NCI-H1417 treated with DMSO at 0.1 percent for 48 hours (cell line): ENCODE measurements at places on chromosomes 12 and 14.

DNA sequence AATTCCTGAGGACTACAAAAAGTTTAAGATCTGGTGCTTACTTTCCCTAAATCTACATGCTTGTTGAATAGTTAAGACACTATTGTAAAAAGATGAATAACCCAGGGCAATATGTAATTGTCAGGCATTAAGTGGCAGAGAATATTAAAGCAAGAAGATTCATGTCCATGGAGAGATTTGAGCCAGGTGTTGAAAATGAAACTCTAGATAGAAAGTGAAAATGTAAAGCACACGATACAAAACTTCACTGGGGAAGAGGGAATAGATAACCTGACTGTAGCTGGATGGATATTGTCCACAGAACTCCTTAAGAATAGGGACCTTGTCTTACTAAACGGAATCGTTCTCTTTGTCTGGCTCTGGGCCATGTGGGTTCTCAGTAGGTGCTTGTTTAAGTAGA, 5.0 kb downstream of the CAND1 start:
- DNase-seq, result no peak

DNA sequence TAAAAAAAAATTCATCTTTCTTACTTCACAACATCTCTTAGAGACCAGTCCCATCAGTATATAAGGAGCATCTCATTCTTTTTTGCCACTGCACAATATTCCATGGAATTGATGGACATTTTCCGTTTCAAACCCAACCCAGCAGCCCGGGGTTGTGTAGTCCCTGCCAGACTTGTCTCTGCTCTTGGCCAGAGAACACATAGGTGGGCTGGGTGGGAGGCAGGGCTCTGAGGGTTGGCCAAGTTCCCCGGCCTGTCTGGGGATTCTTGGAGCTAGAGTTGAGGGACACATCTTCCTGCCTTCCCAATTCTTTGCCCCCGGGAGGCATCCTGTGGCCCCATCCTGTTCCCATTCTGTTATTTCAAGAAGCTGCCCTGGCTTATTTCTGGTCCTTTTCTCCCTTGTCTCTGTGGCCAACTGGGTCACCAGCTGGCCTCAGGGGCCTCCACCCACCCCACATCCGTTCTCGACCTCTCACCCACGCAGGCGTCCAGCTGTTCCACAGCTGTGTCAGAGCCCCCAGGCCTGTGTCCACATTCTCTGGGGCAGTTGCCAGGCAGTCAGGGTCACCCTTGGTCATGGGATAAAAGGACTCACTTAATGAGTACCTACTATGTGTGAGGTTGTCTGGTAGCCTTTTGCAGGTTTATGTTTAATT, 52.0 kb upstream of the CCDC63 start:
- no peak for DNase-seq

DNA sequence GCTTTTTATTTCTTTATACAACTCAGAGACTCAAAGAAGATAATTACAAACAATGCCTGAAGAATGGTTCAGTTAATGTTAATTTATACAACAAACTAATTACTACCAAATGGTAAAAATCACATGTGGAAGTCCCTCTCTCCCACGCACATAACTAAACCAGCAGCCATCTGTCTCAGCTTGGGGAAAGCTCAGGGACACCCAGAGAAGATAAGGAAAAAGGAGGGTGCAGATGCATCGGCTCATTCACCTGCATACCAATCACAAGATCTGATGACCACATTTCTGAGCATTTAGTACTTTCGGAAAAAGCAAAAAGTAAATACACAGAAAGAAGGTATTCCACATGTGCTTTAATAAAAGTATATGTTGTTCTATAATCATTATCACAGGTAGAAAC, 136.3 kb downstream of the SOX5 start:
- no peak for DNase-seq

DNA sequence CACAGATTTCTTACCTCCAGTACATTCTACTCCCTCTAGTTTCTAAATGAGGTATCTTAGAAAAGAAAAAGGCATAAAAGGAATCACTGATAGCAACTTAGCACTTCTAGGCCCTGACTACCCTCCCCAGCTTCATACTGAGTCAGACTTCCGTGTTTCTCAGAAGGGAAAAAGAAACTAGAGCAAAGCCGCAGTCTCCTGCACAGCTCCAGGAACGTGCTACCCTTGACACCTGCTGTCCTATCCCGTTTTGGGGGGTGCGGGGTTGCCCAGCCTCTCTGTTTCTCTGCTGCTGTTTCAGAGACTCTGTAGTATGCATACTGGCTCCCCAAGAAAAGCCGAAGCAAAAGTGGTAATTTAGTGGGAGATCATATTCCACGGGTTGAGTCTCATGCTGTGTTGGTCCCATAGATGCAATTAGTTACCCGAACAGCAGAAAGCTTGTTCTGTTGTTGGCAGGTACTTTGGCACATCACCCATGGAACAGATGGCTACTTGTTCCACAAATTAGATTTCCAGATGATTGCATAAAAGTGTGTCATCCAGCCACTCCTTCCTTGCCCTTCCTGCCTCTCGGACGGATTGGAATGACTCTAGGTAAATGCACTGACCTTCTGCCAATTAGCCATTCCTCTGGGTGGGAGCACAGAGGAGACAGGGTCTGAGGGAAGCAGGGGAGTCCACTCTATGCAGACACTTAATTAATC, 438.1 kb downstream of the FUT8 start:
- no peak for DNase-seq

GRCh38 chr14:84825481-84826251, 704.3 kb upstream of the FLRT2 start:
- no peak for DNase-seq

DNA sequence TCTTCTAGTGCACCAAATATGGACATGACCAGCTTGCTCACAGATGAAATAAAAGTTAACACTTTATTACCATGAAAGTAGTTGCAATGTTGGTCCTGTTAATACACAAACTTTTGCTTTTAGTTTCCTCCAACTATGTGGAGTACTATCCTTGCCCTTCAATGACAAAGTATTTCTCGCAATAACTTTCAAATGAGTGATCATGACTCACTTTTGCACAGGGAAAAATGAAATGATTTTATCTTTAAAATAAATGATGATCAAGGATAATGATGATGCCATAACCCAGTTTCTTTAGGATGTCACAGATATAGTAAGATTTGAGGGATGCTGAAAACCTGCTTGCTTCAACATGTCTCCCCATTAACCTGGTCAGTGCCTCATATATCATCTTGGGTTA, 254.0 kb upstream of the KITLG start:
- no peak for DNase-seq

DNA sequence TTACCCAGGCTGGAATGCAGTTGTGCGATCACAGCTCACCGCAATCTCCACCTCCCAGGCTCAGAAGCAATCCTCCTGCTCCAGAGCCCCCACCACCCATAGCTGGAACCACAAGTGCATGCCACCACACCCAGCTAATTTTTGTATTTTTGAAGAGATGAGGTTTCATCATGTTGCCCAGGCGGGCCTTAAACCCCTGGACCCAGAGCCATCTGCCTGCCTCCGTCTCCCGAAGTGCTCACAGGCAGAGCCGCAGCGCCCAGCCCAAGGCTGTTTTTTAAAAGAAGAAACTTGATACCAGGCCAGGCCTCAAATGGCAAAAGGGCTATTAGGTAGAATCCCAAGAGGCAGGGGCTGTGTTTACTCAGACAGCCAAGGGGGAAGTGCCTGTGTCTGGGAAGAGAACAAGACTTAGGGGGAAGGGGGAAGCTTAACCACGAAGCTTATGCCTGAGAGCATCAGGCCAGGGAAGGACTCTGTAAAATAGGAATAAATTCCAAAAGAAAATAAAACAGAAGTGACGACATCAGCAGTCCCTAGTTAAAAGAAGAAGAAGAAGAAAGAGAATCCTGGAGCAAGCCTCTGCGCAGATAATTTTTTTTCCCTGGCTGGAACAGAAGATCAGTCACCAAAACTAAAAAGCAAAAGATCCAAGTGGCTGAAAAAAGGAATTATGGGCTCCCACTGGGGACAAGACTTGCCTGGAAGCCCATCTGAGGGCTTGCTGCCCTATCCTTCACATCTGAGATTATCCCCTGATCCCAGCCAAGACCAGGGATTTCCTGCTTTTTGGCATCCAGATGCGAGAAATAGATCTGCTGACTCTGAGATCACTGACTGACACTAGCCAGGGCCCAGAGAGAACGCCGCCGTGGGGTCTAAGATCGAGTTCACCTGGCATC, 170.5 kb downstream of the NDUFA12 start:
- DNase-seq, result no peak

DNA sequence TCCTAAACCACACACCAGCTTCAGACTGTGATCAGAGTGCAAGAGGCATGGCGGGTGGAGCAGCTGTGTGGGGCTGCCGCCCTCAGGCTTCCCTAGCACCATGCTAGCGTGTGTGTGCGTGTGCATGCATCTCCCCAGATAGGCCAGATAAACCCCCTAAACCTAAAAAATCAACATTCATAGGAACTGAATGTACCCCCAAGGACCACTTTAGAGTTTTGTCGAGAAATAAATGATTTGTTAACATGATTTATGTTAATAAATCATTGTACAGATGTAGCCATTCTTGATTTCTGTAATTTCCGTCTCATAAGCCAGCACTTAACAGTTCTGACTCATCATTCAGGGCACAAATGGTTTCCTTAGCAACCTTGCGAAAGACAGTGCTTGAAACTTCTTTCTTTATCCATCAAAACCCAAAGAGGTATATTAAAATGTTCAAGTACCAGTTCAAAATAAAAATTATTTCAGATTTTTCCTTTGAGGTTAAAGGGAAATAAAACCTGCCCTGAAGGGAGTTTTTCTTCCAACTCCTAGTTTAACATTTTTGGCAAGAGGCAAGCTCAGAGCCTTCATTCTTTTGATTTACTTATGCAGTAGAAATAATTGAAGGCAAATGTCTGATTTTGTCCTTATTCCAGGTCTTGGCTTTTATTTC, 206.2 kb upstream of the RGS6 start:
- no peak for DNase-seq

DNA sequence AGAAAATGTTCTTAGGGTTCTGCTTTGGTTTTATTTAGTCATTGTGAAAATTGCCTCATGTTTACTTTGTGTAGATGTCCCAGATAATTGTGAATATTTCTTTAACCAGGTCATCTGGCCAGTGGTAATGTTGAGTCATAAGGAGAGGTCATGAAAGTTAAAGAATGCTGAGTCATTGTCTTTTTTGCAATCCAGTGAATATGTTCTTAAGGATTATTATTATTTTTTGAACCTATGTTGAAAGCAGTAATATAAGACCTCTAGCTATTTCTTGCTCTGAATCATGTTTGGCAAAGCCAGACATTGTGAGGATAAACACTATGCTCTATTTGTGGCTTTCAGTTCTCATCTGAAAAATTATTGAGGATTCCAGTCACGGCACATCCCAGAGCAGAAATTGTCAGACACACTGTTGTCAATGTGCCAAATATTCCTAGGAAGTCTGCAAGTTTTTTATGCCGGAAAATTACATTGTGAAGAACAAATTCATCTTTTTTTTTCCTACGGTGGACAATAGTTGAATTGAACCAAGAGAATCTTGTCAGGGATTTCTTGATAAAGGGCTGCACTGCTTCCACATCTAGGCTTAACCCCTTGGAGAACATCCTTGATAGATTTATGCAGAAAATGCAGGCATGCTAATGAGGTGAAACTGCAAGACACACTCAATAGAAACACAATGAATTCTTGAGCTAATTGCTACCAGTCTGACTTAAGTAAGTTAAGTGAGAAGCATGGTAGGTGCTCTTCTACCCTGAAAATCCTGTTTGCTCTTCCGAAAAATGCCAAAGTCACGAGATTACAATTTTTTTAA, 369.6 kb downstream of the ATP23 start:
- no peak for DNase-seq

- DNase-seq, result no peak
Measured at GRCh38 chr12:90058704-90059103, 350.1 kb upstream of the ATP2B1 start.

- DNase-seq, result no peak
Measured at GRCh38 chr12:51797301-51797700, 51.2 kb downstream of the FIGNL2 start.

DNA sequence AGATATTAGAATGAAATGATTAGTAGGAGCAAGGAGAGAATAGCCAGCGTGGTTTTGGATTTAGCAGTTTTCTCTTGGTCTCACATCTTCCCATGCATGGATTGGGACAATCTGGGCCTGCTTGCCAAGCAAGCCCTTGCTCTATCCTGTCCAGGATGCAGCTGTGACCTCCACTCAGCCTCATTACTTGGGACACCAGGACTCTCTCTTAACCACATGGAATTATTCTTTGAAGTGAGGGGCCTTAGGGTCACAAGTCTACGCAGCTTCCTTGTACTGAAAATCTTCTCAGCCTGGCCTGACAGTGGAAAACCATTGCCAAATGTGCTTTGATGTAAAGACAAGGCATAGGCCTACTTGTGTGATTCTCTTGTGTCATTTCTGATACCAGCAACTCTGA, 28.0 kb upstream of the DCN start:
- DNase-seq, result no peak

GRCh38 chr14:99527026-99527425, 45.8 kb downstream of the CCNK start:
- no peak for DNase-seq

GRCh38 chr12:101925361-101925760, 48.0 kb downstream of the DRAM1 start:
- no peak for DNase-seq

- no peak for DNase-seq
Measured at GRCh38 chr12:58408516-58408915, 467.1 kb downstream of the ATP23 start.

DNA sequence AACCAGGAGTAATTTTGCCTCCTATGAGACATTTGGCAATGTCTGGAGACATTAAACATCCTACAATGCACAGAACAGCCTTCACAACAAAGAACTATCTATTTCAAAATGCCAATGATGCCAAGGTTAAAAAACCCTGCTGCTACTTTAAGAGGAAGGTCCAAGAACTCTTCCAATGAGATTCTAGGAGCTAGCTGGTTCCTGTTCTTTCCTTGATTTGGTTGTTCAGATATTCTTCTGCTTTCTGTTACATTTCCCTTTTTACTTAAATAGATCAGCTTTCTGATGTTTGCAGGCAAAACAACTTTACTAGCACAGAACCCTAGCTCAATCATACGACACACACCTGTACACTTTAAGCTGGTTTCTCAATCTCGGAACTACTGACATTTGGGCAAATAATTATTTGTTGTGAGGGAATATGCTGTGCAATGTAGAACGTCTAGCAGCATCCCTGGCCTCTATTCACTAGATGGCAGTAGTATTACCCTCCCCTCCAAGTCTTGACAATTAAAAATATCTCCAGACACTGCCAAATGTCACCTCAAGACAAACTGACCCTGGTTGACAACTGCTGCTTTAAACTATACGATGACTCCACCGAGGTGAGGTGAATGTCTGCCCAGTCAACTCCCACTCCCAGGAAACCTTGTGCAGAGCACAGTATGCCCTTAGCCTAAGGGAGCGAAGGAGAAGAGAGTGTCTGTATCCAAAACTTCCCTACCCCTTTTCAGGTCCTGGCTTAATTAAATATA, 4.4 kb downstream of the BLTP3B start:
- no peak for DNase-seq

DNA sequence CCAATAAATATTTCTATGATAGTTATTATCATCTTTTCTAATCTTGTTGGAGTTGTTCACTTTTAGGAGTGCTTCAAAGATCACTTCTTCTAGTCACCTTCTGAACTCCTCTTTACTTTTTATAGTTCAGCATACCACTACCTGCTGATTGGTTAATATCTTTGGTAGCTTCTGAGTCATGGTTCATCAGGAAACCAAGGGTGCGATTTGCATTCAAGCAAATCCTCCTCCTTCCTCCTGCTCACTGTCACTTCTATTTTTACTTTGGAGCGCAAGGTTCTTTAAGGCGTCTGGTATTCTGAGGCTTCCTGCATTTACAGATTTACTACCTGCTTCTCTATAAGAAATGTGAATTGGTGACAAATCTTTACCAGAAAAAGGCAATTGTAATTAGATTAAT, 24.0 kb downstream of the SYT1 start:
- no peak for DNase-seq

- no peak for DNase-seq
Measured at GRCh38 chr12:98856897-98857540, 211.9 kb downstream of the APAF1 start.
